Activated CD4-positive, alpha-beta T cell treated with anti-CD3 and anti-CD28 coated beads, Interleukin-10, Interleukin-2, amounts not matched to agents 100 ng/mL and 50 ng/mL, durations not matched to agents 16 hours and 8 hours (primary cell): ENCODE measurements at places on chromosomes 16 and 17.

- no peak for DNase-seq
These were observed 11.4 kb downstream of the MARVELD3 start for GRCh38 chr16:71637398-71637797.

DNA sequence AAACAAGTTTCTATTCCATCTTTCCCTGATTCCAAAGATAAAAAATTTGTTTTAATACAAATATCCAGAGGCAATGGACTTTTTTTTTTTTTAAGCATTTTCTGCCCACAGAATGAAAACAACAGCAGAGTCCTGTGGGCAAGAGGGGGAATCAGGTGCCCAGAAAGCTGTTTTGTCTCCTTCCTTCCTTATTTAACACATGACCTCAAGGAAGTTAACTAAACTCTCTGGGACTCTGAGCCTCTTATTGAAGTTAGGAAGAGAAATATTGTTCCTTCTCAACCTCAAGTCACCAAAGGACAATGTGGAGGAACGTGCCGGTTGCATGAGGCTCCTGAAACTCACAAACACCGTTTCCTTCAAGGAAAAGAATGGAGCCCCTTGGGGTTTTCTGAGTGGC is 34.9 kb downstream of the LITAF start:
- DNase-seq: no peak

GRCh38 chr17:52143542-52143941 is 15.0 kb downstream of the CA10 start:
- DNase-seq: no peak

- no peak for DNase-seq
These were observed 22.2 kb downstream of the HLF start for GRCh38 chr17:55286681-55287589.

DNA sequence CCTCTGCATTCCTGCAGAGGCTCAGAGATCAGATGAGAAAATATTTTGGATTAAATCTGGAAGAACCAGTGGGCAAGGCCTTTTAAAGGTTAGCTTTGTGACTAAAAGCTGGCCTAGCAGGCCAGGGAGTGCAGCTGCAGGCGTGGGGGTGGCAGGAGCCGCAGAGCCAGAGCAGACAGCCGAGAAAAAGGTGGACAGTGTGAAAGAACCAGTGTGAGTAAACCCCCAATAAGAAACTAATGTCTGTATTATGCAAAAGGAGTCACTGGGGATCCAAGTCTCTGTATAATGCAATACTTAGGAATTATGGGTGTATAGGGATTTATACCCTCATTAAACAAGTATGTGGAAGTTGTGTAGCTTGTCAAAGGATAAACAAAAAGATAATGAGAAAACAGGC is 21.4 kb upstream of the SPACA3 start:
- peak; percentile 17 for DNase-seq

DNA sequence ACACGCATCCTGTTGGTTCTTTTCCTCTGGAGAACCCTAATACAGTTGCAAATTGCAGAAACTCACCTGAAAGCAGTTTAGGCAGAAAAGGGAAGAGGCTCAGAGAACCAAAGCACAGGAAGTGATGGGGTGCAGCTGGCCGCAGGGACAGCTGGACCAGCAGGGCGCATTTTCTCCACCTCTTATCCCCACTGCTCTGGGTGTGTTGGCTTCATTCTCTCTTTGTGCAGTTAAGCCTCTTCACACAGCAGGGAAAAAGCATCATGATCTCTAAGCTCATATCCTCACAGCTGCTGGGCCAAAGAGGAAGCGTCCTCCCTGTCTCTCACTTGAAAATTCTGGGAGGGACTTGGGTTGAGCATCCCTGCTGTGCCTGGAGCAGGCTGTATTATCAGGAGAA is 20.0 kb upstream of the LRRC75A start:
- DNase-seq: no peak

- DNase-seq: no peak
These were observed 10.1 kb upstream of the RASD1 start for GRCh38 chr17:17506181-17506741.

GRCh38 chr17:80212109-80212508 is 8.0 kb downstream of the SGSH start:
- DNase-seq: no peak

DNA sequence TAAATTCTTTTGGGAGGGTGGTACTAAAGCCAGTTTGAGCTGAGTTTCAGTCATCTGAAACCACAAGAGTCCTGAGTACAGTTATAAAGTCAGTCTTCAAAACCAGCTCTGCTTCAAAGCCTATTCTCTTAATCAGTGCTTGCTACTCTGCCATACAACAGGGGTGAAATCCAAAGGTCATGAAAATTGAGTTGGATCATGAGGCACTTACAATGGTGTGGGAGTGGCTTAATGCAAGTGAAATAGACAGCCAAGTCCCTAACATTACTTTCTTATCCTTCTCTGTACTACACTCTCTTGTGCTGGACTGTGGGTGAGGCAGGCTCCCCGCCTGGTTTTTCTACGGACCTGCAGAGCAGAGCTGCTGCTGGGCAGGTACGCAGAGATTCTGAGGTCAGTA is 12.4 kb downstream of the CBLN1 start:
- no peak for DNase-seq

DNA sequence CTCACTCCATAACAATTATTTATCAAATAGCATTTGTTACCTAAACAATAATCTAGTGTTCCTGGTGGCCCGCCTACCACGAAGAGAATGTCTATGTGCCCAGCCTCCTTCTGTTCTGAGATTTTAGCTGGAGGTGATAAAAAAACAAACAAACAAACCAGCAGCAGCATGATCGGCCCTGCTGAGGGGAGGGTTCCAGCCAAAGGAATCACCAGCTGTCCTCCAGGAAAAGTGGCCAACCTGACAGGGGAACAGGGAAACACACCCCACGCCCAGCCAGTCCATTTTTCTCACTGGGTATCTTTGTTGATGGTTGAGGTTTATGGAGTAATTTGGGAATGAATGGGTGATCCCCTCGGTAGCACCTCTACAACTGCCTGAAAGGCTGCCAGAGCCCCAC is 203.0 kb upstream of the DYNLRB2 start:
- no peak for DNase-seq

DNA sequence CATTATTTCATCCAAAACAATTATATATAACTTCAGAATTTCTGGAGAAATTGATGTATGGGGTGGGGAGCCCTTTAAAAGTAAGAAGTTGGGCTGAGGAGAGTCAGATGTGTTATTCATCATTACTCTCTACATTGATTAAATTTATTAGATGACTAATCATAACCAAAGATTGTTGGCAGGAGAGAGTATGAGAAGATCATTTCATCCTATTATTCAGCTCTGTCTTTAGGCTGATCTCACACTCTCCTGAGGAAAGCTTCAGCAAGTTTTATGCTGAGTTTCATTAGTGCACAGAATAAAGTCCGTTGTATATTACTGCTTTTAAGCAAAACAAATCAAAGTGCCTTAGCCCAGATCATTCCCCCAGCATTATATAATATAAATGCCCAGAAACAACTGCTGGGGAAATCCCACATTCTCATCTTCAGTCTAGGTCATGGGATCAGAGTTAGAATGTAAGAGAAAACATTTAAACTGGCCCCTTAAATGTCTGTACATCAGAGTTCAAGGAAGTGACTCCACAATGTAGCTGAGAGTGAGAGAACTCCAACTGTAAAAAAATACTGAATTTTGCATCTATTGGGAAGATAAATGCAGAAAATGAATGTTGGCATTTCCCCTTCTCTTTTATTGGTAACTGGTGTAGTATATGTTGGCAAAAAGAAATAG is 130.1 kb upstream of the HLF start:
- no peak for DNase-seq

GRCh38 chr17:60941028-60941427 is 263.4 kb downstream of the BCAS3 start:
- DNase-seq: no peak

DNA sequence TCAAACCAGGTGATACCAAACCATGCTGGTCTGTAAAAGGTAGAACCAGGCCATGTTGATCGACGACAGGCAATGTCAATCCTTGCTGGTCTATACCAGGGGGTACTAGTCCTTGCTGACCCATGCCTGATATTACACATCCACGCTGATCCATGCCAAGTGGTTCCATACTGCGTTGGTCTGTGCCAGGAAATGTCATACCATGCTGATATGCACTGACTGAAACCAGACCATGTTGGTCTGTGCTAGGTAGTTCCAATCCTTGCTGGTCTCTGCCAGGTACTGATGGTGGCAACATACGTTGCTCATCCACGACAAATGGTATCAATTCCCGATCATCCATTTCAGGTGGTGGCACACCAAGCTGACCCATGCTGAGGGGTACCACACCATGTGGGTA is 15.0 kb downstream of the QRICH2 start:
- no peak for DNase-seq

- no peak for DNase-seq
These were observed 3.1 kb upstream of the CDH3 start for GRCh38 chr16:68642047-68642435.

GRCh38 chr16:1481906-1482835 is 6.6 kb downstream of the PTX4 start:
- no peak for DNase-seq

- no peak for DNase-seq
These were observed 220.2 kb upstream of the TBX2 start for GRCh38 chr17:61179380-61179806.

GRCh38 chr17:65783845-65784334 is 222.4 kb upstream of the AXIN2 start:
- no peak for DNase-seq

- DNase-seq: no peak
These were observed 7.0 kb upstream of the CDR2 start for GRCh38 chr16:22381392-22381791.

DNA sequence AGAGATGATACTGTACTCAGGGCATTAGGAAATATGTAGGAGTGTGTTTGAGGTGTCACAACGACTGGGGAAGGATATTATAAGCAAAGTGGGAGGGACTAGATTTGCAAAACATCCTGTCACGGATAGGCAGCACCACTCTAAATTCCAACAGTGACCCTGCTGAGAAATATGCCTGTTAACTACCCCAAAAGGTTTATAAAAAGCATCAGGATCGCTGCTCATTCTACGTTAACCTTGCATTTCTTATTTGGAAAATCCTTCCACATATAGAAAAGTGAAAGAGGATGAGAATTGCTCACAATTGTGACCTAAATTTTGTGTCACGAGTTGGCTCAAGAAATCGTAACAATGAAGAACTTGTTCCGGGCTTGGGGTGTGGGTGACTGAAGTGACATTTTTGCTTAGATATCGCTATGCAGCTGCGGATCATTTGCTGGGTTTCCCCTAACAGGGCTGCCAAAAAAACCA is 51.6 kb downstream of the N4BP1 start:
- peak; percentile 48 for DNase-seq

DNA sequence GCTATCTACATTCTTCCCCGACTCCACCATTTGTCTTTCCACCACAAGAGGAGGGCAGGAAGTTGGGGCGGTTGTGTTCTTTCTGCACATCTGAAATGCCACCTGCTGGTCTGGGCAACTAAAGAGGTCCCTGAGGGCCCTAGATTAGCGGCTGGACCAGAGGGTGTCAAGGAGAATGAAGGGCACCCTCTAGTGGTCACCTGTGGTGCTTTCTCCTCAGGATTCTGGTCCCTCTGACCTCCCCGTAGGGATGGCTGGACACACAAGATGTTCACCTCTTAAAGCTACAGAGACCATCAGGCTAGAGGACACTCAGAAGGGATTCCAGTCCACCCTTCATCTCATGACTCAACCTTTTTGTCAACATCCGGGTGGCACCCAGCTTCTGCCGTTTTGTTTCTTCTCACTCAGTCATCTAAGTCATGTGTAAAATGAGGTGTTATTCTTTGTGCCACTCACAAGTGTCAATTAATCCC is 2.9 kb upstream of the SCIMP start:
- peak; percentile 64 for DNase-seq

- DNase-seq: no peak
These were observed 21.5 kb upstream of the RBFOX3 start for GRCh38 chr17:79632432-79632735.

- no peak for DNase-seq
These were observed 416.3 kb upstream of the CDH5 start for GRCh38 chr16:65950211-65950610.

DNA sequence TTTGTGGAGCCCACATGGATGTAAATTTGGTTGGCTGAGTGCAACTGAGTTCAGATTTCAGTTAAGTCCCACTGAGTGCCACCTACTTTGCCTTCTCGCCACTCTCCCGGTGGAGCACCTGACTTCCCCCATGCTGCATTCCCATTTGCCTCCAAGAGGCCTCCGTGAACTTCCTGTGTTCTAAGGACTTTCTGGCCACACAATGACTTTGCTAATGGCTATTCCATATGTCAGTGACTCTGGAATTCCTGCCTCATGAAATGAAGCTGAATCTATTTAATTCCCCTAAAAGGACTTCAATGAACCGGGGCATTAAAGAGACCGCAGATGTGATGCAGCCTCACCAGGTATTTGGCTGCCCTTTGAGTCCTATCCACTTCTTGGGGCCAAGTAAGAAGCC is 29.9 kb downstream of the ABCC12 start:
- no peak for DNase-seq

DNA sequence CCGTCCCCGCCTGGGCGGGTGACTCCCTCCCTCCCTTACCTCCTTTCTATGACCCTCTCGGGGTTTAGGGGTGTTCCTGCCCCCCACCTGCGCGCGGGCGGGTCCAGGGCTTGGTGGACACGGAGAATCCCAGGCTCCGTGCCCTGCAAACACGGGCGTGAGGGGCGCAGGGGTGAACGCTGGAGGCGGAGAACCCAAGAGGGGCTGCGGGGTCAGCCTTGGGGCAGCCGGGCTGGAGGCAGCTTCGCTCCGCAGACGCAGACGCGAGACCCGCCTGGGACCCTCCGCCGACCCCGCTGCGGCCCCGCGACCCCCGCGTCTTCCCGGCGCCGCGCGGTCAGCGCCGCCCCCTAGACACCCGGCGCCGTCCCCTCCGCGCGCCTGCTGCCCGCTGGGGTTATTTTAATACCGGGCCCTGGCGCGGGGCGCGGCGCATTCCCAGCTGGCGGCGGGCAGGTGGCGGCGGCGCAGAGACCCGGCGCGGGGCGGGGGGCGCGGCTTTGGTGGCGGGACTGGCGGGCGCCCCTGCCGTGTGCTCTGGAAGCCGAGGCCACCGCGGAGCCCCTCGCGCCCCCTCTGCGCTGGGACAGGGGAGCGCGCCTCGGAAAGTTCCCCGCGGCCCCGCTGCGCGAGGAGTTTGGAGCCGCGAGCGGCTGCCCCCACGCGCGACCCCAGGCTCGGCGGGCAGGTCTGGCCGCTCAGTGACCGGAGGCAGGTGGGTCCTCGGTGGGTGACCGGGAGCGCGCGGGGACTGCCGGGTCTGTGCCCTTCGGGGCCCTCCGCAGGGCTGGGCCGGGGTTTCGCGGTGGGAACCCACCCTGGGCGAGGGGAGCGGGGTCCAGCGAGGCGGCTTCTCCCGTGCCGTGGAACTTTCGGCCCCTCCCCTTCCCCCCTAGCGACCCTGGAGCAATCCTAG is at the start of gene UTS2R:
Gene UTS2R (plus strand): TSS at position 433 of the 916 bp plus-strand sequence. CDS start 2,560 bp downstream, outside the sequence.
- DNase-seq: no peak

GRCh38 chr17:45942284-45942683 is 47.9 kb downstream of the MAPT start:
- no peak for DNase-seq

- DNase-seq: peak; percentile 14
These were observed 17.1 kb upstream of the CORO1A start for GRCh38 chr16:30166202-30166902.

- peak; percentile 63 for DNase-seq
These were observed 2.1 kb upstream of the GSDMB start for GRCh38 chr17:39920218-39921210.
